ENCODE measurements at places on chromosomes 16 and 17.

- DNase-seq: no peak
These were observed 125.3 kb upstream of the SMURF2 start for GRCh38 chr17:64787255-64787920.

- no peak for DNase-seq
These were observed 3.8 kb downstream of the TBC1D10B start for GRCh38 chr16:30366511-30366910.

GRCh38 chr17:44914148-44914547 is 1.2 kb downstream of the GFAP start:
- no peak for DNase-seq

DNA sequence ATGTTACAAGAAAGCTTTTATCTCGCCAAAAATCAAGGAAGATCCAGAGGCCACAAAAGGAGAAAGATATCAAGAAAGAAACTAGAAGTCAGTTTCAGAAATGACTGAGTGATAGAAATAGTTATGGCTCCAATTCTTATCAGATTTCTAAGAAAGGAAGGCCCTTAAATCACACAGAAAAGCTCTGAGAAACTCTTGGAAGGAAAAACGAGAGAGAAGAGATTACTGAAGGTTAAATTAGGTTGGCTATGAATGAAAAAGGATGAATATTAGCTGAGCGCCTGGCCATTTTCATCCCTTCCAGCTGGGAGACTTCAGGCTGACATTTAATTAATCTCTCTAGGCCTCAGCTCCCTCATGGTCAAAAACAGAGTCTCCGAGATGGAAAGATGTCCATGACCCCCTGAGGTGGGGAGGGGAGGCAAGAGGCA is 72.3 kb downstream of the CYTH1 start:
- no peak for DNase-seq

DNA sequence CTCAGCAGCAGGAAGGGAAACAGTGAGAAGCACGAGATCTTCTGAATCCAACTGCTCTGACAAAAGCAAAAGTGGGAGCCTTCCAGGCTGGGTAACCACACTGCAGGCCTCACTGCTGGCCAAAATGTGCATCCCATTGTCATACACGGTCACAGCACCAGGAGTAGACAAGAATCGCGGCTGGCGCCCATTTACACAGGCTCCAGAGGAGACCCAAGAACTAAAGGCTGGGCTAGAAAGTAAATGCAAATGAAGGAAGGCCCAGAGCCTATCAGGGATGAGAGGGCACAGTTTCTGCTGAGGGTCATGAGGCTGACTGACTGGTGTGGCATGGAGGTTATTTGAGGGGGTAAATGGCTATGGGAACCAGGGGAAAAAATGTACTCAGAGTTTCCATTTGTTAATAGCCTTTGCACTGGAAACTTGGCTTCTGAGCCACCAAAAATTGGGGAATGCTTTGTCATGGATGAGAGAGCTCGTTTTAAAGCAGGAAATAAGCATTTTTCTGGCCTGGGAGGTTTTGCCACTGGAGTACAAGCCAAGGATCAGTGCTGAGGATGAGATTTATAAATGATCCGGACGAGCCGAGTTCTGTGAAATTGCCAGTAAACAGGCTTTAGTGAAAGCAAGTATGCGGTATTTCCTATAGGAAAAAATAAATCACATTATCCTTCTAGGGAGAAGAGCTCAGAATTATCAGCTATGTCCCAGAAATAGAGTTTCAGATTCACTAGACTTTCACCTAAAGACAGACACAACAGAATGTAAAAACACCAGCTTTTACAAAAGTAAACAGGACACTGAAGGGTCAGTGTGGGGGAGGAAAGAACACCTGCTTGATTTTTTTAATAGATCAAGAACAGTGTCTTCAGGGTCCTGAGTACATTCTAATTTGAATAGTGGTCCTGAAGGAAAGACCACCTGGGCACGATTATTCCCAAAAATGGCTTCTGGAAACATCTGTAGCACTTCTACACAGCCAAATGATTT is 66.9 kb upstream of the GSG1L start:
- no peak for DNase-seq

- DNase-seq: no peak
These were observed 31.3 kb downstream of the ZNF423 start for GRCh38 chr16:49824593-49824992.

GRCh38 chr16:76771216-76771615 is 419.8 kb upstream of the MON1B start:
- no peak for DNase-seq

DNA sequence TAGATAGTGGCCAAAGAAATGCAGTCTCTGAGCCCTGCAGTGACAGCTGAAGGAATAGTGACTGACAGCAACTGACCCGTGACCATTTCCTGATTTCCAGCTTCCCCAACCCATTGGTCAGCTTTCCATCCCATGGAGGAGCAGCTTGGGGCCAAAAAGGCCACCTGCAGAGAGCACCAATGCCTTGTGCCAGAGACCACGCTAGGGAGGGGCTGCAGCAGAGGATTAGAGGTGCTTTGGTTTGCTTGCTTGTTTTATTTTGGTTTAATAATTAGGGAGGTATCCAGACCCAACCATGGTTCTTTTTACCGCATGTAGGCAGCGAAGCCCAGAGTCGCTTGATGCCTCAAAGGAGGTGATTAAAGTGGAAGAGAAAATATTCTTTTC is 61.3 kb upstream of the SIAH1 start:
- no peak for DNase-seq

DNA sequence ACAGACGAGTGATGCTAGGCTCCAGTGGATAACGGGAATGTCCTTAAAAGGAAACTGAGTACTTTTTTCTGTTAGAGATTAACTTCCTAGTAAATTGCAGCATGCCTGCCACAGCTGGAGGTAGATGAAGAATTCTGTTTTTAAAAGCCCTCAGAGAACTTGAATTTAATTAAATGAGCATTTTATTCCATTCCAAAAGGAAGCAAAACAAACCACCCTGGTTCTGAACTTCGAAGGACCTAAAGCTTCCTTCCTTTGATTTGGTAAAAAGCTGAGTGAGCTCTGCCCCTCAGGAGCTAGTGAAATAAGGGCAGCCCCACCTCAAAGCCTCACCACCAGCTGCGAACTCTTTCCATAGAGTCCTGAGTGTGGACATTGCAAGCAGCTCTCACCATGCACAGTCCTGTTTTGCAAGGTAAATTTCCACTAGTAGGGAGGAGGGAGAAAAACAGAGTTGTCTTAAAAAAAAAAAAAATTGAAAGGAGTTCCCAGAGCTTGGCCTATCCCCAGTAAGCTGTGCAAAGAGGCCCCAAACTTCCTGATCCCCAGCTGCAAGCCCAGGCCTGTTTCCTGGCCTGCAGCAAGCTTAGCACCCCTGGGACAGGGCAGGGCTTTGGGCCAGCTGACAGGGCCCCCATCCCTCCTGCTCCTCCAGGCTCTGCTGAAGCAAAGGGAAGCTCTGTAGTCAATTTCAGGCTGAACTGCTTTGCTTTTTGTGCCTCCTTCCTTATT is 11.2 kb downstream of the CHD9NB start:
- DNase-seq: no peak

DNA sequence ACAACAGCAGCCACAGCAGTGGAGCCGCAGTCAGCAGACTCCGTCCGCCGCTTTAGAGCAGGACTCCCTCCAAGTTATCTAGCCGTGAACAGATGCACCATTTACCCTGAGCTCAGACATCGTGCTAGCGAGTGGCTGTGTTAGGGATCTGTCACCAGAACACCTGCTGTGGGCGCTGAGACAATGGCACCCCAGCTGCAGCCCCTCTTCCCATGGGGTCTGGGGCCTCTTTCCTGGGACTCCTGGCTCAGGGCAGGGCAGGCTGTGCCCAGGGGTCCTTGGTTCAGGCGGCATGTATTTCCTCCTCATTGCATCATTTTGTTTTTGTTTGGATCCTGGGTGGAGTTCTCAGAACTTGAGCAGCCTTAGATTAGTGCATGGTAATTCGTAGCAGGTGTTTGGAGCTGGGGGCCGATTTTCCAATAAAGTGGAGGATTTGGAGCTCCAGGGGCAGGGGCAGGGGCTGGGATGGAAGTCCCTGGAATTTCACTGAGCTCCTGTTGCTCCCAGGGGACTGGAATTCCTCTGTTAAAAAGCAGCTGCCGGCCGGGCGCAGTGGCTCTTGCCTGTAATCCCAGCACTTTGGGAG is 23.4 kb downstream of the NMRAL1 start:
- no peak for DNase-seq

DNA sequence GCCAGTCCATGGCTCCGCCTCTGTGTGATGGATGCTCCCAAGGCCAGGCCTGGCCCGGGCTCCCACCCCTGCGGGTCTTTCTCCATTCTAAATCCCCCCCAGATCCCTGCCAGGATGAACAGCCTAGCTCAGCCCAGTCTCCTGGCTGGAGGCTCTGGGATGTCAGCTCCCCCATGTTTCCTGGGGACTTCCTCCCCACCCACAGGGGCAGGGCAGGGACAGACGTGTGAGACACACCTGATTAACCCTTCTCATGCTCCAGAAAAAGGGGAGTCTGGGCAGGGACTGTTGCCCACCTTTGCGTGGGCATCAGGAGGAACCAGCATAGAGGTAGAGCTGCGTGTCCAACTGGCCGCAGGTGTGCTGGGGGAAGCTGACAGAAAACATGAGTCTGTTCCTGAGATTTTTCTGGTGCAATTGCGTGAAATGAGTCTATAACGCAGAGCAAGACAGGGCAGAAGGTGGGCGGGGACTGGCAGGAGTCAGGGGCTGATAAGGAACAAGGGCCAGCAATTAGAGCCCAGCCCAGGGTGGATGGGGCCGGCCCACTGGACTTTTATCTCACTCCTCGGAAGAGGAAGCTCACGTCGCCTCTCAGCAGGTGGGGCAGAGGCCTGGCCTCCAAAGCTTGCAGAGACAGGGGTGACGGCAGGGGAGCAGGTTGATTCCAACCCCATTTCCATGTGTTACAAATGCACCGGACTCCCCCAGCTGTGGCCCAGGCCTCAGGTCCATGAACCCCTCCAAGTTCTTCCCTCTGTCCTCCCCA is 238.2 kb downstream of the RBFOX3 start:
- no peak for DNase-seq
